Activated CD4-positive, alpha-beta T cell treated with anti-CD3 and anti-CD28 coated beads, Interleukin-2, amount 50 U/mL, for 1 hour (primary cell): ENCODE measurements at places on chromosomes 5 and 9.

DNA sequence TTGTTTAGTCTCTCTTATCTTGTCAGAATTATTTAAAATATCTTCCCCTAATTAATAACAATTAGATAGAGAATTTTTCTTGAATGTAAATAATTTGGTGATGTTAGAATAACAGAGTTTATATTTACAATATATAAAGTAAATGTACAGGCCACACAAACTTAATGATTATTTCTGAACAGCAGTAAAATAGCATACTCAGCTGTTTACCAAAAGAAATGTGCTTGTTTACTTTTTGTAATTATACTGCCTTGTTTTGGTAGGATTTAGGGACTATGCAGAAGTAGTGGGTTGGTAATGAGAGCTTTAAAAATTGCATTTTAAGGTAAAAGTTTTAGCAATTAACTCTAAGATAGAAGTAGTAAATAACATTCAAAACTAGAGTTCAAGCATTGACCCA lies 17.4 kb downstream of the NDFIP1 start:
- no peak for DNase-seq

DNA sequence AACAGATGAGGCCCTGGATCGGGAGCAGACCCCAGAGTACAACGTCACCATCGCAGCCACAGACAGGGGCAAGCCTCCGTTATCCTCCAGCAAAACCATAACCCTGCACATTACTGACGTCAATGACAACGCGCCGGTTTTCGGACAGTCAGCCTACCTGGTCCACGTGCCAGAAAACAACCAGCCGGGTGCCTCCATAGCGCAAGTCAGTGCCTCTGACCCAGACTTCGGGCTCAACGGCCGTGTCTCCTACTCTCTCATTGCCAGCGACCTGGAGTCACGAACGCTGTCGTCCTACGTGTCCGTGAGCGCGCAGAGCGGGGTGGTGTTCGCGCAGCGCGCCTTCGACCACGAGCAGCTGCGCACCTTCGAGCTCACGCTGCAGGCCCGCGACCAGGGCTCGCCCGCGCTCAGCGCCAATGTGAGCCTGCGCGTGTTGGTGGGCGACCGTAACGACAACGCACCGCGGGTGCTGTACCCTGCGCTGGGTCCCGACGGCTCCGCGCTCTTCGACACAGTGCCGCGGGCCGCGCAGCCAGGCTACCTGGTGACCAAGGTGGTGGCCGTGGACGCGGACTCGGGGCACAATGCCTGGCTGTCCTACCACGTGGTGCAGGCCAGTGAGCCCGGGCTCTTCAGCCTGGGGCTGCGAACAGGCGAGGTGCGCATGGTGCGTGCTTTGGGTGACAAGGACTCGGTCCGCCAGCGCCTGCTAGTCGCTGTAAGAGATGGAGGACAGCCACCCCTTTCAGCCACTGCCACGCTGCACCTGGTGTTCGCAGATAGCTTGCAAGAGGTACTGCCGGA lies 1.6 kb upstream of the PCDHGA11 start:
- no peak for DNase-seq

DNA sequence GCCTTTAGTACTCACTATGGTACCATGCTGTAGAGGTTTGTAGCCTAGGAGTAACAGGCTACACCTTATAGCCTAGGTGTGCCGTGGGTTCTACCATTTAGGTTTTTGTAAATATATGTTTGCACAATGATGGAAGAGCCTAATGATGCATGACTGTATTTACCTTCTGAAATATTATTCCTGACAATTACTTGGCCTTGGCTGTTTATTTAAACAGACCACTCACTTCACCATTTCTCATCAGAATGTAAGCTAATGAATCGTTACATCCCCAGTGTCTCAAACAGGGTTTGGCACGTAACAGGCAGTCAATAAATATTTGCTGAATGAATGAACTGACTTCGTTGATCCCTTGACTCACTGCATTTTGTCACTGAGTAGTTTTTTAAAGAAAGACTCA lies 93.1 kb downstream of the MED27 start:
- DNase-seq = no peak

GRCh38 chr5:124599028-124599973 lies 147.1 kb downstream of the ZNF608 start:
- DNase-seq = no peak

GRCh38 chr5:141640698-141641097 lies 3.9 kb downstream of the RELL2 start:
- DNase-seq = no peak
